ENCODE measurements at places on chromosomes 2 and 18.

DNA sequence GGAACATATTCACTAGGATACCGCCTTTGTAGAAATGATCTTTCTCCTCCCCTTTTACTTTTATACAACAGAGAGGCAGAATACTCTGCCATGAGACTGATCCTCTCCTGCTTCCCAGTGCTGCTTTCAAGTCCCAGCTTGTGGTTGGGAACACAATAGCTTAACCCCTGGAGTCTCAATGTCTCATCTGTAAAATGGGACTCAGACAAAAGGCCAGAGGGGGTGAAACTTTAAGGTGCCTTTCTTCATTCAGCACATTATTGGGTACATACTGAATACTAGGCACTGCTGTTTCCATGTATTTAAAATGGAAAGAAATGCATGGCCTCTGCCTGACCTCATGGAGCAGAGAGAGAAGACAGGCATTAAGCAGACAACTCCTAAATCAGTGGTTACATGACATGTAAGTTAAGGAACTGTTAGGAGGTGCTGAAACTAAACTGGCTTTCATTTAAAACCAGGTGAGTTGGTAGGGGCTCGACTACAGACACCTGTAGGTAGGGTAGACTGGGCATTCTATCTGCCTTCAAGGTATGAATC, 53.8 kb downstream of the MAP4K4 start:
- no peak for DNase-seq

DNA sequence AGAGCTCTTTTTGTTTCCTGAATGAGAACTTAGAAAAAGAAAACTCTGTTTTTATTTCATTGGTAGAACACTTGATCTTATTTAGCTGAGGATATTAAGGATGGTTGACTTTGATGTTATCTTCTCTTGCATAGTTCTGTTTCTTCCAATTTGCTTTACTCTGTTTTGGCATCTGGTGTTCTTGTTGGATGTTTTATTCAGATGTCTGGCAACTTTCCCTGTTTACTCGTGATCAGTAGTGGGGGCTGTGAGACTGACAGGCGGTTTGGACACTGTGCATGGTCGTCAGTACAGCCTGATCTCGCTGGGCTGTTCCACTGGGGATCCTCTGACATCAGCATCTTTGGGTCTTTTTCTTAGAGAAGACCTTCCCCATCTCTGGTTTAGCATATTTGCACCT, 100.1 kb downstream of the TSN start:
- DNase-seq, result no peak

- DNase-seq, result no peak
Observed at GRCh38 chr2:147879846-147880245, 35.0 kb downstream of the ACVR2A start.

GRCh38 chr2:38125842-38126241, 49.9 kb upstream of the CYP1B1 start:
- DNase-seq, result no peak

- DNase-seq, result peak; percentile 18
Observed at GRCh38 chr2:40488101-40488601, 36.3 kb upstream of the SLC8A1 start.

DNA sequence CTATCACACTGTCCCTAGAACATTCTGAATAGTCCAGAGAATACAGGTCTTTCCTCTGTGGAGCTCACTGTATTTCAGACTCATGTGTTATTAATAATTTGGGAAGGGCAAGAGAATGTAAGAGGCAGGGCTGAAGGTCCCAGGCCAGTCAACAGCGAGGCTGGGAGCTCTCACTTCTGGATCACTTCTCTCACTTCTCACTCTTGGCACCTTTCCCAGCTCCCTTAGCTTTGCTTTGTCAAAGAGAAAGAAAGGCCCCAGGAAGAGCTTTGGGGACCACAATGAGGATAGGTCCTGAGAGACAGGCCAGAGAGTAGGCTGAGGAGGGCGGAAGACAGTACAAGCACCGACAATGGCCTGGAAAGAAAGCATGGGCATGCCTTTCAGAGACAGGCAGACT, 11.2 kb downstream of the EFR3B start:
- no peak for DNase-seq

- no peak for DNase-seq
Observed at GRCh38 chr18:6004119-6004518, 108.8 kb upstream of the TMEM200C start.

DNA sequence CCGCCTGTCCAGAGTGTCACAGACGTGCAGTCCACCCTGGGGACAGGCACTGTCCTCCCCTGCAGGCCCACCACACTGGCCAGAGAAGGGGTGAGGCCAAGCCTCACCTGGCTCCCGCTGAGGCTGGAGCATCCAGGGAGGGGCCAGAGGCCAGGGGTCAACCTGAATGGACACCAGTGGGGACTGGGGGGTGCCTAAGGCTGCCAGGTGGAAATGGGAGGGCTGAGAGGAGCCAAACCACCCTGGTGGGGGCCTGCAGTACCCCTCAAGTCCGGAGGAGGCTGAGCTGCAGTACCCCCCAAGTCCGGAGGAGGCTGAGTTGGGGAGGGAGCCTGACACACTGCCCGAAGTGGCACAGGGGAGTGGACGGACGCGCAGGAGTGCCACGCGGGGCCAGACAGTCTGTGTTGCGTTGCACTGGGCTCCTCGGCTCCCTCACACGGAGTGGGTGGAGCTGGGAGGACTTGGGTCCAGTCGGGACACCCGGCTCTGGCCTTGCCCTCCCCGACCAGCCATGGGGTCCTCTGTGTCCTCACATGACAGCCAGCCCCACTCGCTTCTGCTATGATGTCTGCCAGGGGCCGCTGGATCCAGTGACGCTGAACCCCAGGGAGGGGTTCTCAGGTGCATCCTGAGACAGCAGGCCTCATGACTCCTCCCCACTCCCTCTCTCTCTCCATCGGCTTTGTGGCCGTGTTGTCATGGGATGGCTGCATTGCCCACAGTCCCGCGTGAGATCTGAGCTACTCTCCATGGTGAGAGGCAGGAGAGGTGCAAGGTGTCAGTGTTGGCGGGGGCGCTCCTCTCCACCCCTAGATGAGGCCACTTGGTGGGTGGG, 22.3 kb upstream of the GPC1 start:
- DNase-seq, result no peak

DNA sequence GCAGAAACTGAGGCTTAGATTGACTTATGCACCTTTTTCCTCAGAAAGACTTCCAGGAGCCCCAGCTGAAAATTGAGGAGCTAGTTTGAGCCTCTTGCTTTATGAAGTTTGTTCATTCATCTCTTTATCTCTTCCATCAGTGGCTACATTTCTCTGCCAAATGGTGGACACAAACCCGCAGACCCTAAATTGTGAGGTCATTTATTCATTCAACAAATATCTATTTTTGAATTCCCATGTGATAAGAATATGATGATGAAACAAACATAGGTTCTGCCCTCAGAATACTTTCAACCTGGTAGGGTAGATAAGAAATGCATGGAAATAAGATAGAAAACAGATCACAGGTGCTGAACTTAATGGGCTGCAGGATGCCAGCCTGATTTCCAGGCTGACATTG, 309.4 kb downstream of the TNS1 start:
- no peak for DNase-seq

DNA sequence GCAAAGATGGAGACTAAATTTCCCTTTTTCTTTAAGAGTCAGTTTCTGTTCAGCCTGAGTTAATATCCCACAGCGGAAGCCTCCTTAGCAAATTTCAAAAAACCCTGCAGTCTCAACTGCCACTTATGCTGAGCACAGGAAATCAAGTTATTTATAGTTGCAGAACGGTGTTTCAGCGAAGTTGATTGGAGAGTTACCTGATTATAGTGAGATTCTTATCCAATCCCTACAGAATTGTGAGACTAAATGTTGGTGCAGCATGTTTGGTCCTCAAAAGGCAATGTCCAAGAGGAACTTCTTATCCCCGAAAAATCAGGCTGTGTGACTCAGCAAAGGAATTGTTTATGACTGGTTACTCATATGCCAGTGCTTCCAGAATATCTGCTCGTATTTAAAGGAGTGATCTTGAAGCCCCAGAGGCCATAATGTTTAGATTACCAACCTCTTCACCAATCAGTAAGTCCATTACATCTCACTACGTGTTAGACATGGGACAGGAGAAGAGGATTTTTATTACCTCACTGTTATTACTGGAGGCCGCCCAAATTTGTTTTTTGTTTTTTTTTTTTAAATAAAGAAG, 67.9 kb downstream of the LRRFIP1 start:
- peak; percentile 95 for DNase-seq

DNA sequence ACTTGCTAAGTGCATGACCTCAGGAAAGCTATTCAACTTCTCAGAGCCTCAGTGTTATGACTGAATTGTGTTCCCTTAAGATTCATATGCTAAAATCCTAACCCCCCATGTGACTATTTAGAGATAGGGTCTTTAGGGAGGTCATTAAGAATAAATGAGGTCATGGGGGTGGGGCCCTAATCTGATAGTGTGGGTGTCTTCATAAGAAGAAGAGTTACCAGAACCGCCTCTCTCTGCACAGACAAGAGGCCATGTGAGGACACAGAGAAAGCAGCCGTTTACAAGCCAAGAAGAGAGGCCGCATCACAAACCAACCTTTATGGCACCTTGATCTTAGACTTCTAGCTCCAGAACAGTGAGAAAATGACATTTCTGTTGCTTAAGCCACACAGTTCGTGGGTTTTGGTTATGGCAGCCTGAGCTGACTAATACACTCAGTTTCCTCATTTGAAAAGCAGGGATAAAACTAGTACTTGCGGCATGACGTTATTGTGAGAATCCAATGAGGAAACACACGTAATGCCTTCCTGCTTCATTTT, 9.9 kb downstream of the SH2D6 start:
- no peak for DNase-seq
